ENCODE measurements at places on chromosomes 11 and 22.

DNA sequence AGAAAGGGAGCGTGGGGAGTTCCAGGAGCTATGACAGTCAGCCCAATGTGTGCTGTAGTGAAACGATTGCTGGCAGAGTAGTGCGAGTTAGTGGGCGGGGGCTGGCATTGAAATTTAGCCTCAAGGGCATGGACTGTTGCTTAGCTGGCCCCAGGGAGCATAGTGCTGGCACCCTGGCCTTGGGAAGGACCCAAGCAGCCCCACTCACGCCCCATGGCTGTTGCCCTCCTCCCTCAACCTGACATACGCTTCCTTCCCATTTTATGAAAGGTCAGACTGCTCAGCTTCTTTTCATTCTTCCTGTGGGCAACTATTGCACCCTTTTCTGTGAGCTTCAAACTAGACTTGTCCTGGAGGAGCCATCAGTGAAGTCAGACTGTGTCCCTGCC lies 52.0 kb upstream of the SUSD2 start:
- no peak for DNase-seq

DNA sequence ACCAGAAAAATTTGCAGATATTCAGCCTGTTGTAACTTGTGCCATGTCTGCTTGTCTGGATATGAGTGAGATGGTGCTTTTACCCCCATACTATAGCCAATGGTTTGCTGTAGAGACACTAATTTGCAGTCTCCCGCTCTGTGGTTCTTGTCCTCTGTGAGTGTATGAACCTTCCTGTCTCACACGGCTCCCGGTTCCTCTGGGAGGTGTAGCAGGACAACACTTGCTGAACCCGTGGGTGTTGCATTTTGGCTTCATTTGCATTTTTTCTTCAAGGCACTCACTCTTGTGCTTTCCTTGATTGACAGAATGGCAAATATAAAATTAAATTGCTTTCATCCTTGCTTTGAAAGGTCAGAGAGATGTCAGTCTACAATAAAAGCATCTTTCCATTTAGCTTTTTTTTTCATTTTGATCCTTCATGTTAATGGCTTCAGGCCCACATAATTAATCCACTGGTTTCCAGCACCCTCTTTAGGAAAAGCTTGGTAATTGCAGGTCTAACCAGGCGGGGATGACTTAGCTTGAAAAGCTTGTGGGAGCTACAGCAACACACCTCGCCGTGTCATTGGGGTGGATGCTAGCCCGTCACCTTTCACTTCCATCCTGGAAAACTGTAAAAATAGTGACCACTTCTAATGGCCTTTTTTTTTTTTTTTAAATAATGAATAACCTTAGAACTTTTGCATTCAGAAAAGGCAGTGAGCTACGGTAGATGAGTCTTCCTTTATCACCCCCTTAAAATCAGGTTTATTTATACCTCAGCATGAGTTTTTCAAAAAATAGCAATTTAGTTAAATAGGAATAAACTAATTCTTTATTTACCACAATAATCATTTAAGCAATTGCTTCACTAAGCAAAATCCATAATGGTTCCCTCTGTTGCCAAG lies 27.4 kb upstream of the ST14 start:
- peak; percentile 92 for DNase-seq

DNA sequence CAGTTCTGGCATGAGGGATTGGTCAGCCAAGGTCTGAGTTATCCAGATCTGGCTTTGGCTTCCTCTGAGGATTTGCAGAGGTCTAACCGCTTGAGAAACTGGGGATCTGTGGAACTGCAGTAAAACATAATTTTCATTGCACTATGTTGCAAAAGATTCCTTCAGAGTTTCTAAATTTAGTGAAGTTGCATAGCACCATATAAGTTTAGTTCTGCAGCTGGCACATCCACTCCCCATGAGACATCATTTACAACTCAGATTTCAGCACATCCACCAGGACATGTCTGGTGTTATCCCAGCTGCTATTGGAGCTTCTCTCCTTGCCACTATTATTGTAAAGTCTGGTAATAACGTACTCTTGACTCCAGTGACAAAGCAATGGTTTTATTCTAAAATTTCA lies 181.5 kb downstream of the CWF19L2 start:
- no peak for DNase-seq

DNA sequence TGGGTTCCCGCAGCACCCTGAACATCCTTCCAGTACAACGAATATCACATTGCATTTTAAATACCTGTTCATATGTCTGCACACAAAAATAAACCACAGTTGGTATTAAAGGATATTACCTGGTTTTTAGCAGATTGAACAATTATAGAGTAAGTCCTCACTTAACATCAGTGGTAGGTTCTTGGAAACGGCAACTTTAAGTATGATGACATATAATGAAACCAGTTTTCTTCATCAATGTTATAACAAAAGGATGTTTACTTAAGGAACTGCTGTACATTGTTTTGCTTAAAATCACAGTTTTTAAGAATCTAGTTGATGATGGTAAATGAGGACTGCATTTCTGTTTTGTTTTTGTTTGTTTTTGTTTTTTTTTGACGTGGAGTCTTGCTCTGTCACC lies 28.0 kb downstream of the TRIM66 start:
- DNase-seq = no peak

- no peak for DNase-seq
Measured at GRCh38 chr11:27487706-27488105, 15.1 kb upstream of the LGR4 start.

- peak; percentile 86 for DNase-seq
Measured at GRCh38 chr11:109864834-109865547, 228.2 kb upstream of the ZC3H12C start.

DNA sequence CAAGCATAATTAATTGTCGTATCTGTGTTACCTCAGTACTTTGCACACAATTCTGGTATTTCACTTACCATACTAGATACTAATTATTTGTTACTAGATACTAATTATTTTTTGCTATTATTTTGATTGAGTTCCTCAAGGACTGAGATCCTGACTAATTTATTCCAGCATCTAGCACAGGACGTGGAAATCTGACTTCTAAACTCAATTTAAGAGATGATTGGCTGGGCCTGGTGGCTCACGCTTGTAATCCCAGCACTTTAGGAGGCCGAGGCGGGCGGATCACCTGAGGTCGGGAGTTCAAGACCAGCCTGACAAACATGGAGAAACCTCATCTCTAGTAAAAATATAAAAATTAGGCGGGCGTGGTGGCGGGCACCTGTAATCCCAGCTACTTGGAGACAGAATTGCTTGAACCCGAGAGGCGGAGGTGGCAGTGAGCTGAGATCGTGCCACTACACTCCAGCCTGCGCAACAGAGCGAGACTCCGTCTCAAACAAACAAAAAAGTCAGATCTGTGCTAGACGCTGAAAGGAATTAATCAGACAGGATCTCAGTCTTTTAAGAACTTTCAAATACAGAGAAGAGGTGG lies 527 bp upstream of the MRPL48 start:
- DNase-seq = peak; percentile 70

DNA sequence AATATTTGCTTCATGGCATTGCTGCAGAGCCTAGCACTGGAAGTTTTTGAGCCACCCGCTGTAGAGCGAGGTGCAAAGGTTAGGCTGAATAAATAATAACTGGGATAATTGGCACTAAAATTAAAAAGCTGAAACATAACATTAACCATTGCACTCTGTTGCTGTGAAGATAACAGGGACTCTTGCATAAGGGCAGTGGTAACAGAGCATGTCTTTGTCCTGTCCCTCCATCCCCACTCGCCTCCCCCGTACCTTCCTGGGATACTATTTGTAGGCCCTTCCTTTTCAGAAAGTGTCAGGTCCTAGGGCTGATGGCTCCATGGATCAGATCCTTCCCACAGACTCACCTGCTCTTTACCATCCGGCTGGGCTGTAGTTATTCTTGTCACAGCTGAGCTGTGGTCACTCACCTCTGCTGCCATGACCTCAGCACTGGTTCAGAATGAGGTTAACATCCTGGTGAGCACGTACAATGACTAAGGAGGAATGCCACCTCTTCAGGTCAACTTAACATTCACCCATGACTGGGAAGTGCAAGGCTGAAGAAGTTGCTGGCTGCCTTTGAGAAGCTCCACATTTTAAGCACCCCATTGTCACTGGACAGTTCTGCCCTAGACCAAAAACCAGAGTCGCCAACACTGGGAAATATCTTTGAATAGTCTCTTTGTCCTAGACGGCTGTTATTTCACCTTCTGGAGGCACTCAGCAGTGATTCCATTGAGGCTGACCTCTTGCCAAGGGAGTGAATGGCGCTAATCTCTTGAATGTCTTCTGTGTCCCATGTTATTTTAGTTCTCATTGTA lies 103.2 kb upstream of the KIRREL3 start:
- DNase-seq = no peak

All from OCI-M1 (cell line).